ENCODE measurements at places on chromosomes 12 and 14. TPM values are rescaled to one million over a fixed set of nuclear protein-coding genes. Genes with fewer than 3 reads are reported as not detected.

Gene TAS2R7
- not detected for total RNA-seq

Gene ASB2
- not detected for total RNA-seq

Gene PPP4R4
- total RNA-seq = 9.5 TPM

Gene MIPOL1
- 11.9 TPM for total RNA-seq

Gene TGM1
- 1.1 TPM for total RNA-seq

Gene NCKAP5L
- 29.4 TPM for total RNA-seq

Gene CD69
- total RNA-seq = not detected

Gene TAS2R42
- not detected for total RNA-seq

Gene ETFRF1
- total RNA-seq = 13.8 TPM

Gene CACNA1C
- total RNA-seq = 0.50 TPM

Gene PTPN21
- 1.7 TPM for total RNA-seq

Gene MUCL1
- total RNA-seq = not detected

Gene GSG1
- total RNA-seq = not detected

Gene MEG3
- total RNA-seq = not detected

Gene JPH4
- not detected for total RNA-seq

Gene A2ML1
- not detected for total RNA-seq

Gene ETFBKMT
- total RNA-seq = 0.74 TPM

Gene SDS
- total RNA-seq = not detected

Gene FGF23
- total RNA-seq = not detected
